RKO (cell line): ENCODE measurements at places on chromosomes 2 and 18.

GRCh38 chr2:37561615-37562569, 109.5 kb downstream of the CDC42EP3 start:
- DNase-seq, result peak; percentile 90

DNA sequence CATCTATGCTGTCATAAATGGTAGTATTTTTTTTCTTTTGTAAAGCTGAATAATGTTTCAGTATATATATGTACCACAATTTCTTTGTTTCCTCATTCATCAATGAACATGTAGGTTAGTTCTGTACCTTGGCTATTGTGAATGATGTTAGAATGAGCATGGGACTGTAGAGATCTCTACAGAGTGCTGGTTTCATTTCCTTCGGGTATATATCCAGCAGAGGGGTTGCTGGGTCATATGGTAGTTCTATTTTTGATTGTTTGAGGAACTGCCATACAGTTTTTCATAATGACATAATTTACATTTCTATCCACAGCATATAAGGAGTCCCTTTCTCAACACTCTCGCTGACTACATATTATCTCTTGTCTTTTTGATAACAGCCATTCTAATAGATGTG, 243.5 kb downstream of the CDH7 start:
- DNase-seq, result no peak

DNA sequence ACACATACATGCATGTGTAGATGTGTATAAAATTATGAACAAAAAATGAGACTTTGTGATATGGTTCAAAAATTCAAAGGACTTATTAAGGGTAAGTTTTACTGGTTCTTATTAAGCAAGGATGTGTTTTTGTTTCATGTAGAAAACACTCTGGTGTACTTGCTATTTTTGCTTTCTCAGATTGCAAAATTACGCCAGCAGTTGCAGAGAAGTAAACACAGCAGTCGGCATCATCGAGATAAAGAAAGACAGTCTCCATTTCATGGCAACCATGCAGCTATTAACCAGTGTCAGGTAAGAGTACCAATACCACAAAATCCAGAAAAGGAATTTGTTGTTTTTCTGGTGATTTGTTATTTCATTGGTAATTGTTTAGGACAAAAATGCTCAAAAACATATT, 91.3 kb downstream of the FAM117B start:
- DNase-seq, result no peak

DNA sequence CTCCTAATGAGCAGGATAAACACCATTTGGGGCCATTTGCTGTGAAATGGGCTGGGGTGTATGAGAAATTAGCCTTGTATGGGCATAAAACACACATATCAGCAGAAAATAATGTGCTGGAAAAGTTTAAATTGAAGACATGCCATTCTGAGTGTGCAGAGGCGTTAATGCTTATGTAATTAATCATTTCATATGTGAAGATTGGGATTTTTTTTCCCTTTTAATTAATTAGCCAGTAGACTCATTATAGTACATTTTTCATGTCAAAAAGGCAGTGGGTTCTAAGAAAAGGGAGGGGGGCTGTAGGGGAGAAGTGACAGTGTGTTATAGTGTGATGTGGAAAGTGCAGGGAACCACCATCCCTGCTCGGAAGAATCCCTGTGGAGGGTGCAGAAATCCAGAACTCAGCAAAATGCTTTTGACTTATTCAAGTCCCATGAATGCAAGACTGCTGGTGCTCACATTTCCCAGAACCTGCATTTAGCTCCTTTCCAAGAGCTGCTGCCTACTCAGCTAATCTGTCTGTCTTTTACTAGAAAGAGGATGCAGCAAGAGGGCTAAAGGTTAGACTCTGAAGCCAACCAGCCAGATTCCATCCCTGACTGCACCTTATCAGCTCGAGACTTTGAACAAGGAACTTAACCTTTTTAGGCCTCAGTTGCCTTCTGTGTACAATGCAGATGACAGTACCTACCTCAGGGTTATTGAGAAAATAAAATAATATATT, 11.6 kb upstream of the COX7A2L start:
- DNase-seq, result no peak

GRCh38 chr2:189022053-189022481, 47.9 kb downstream of the COL3A1 start:
- no peak for DNase-seq

- DNase-seq, result peak; percentile 53
These were observed 1010.9 kb upstream of the NXPH2 start for GRCh38 chr2:139790807-139791752.
